ENCODE measurements at places on chromosomes 1 and 21.
A peak's percentile ranks its signal among the peaks of the same experiment; 100 is the strongest.

DNA sequence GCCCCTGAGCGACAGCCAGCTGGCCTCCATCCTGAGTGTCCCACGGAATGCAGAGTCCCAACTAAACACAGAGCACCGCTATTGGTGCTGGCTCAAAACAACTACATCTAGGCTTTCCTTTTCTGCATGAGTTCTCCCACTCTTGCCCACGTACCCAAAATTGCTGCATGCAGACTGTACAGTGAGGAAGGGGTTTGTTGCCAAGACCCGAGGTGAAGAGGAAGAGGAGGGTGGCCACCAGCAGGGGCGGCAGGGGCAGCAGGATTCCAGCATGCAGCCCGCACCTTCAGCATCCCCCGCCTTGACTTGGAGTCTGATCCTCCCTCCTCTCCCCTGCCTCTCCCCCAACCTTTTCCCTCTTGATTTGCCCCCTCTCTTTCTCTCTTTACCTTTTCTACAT, 8.0 kb downstream of the S100A9 start:
- DNase-seq: no peak

GRCh38 chr21:35359076-35359475, 310.0 kb upstream of the RUNX1 start:
- DNase-seq: no peak

- DNase-seq: no peak
These were observed at the start of gene NPR1 for GRCh38 chr1:153678519-153679336. NPR1 (plus strand) TSS chr1:153678688; CDS start chr1:153679109, 421 bp downstream.

GRCh38 chr1:81543764-81544163, 257.0 kb upstream of the ADGRL2 start:
- no peak for DNase-seq

- DNase-seq: no peak
These were observed 860.8 kb downstream of the BRINP3 start for GRCh38 chr1:189616893-189617292.

DNA sequence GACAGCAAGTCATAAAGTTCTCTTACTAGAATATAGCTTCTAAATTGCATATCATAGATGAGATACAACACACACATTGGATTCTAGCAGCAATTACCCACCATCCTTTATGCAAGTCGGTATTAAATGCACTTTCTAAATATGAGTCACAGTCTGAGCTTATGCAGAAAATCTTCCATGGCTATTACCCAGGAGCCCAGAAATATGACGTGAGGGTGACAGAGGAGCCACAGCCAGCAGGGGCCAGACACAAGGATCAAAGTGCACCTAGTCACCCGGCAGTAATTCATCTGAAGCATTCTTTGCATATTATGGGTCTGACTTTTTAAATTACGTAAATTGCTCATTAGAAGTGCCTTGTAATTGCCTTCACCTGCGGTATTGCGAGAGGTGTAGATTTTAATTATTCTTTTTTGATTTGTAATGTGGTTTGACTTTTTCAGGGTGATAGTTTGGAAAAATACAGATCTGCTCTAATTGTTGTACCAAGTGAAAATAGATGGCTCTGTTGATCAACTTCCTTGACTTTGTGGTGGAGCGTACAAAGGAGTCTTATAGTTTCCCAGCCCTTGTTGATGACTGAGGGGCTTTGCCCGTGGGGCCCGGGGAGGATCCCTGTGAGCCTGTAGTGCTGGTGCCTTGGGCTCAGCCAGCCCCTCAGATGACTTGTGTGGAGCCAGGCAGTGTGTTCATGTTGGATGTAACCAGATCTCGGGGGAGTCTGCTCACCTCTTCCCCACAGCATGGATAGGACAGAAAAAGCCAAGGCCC, 470.0 kb upstream of the VAMP3 start:
- peak; percentile 74 for DNase-seq

DNA sequence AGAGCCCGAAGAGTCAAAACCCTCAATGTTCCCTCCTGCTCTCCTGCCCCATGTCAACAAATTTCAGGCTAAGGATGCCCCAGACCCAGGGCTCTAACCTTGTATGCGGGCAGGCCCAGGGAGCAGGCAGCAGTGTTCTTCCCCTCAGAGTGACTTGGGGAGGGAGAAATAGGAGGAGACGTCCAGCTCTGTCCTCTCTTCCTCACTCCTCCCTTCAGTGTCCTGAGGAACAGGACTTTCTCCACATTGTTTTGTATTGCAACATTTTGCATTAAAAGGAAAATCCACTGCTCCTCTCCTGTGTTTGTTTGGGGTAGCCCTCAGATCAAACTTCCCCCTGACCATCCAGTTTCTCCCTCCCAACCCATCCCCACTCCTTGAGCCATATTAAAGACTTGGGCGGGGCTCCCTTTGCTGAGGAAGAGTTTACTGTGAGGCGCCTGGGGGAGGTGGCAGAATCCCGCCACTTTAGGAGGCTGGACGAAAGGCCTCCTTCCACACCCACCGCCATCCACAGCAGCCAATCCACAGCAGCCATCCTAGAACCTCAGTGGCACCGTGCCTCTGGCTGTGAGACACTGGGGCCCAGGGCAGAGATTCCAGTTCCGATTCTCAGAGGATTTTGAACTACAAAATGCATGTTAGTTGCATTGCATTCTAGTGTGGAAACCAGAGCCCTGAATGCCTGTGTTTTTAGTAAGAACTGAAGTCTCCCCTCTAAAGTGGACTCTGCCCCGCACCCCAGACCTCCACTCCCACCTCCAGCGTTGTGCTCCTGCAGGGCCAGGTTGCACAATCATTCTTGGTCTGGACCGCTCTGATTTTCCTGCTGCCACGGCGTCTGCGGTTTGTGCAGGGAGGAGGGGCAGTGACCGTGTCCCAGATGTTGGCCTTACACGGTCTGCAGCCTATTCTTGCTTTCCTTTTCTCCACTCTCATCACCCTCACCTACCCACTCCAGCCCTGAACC, 3.0 kb downstream of the OLFML3 start:
- DNase-seq: peak; percentile 51

GRCh38 chr1:186212568-186213224, 162.4 kb downstream of the TPR start:
- DNase-seq: peak; percentile 45

GRCh38 chr1:20440785-20441200, 45.2 kb downstream of the CAMK2N1 start:
- DNase-seq: no peak

GRCh38 chr1:205255941-205256780, 28.4 kb downstream of the TMCC2 start:
- no peak for DNase-seq

DNA sequence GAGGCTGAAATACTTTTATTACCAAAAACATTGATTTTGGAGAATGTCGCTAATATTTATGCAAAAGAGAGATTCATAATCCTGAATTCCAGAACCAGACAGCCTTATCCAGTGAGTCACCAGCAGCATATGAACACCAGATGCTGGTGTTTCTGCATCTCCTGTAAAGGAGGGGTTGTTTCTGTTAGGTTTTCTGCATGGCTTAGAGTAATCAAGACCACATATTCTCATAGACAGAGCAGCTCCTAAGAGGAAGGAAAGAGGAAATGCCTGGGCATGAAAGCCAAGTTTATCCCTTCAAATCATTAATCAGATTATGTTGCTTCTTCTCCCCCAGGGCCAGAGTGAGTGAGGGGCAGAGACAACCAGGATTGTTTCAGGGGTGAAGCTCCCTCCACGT, 86.2 kb downstream of the NGF start:
- DNase-seq: peak; percentile 85

- no peak for DNase-seq
These were observed 23.6 kb downstream of the GADD45A start for GRCh38 chr1:67708606-67709005.

GRCh38 chr1:33167650-33168447, 14.0 kb downstream of the TRIM62 start:
- DNase-seq: no peak

- DNase-seq: no peak
These were observed 11.1 kb downstream of the ZFYVE9 start for GRCh38 chr1:52153010-52153409.

DNA sequence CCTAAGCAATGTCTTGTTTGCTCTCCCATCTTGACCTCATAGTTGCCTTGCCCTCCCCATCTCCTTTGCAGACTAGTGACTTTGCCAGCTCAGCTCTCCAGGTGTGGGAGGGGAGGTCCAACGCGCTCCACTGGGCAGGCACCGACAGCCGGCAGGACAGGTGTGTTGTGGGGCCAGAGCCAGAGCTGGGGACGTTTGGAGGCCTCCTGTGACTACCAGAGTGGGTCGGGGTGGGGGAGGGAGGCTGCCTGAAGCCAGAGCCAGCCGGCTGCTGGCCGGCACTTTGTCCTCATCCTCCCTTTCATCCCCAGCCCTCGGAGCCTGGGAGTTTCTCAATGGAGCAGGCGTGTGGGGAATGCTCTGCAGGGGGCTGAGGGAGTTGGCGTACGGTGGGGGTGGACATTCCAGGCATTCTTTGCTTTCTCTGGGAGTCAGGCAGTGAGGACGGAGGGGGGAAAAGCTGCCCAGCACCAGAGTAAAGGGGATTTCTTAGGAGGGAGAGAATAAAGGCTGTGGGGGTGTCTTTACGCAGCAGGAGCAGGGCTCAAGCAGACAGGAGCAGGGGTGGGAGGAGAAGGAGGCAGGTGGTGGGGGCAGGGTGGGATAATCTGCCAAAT, 20.2 kb downstream of the NUAK2 start:
- peak; percentile 82 for DNase-seq

- DNase-seq: no peak
These were observed 105.7 kb upstream of the PLPPR5 start for GRCh38 chr1:99110140-99111041.

DNA sequence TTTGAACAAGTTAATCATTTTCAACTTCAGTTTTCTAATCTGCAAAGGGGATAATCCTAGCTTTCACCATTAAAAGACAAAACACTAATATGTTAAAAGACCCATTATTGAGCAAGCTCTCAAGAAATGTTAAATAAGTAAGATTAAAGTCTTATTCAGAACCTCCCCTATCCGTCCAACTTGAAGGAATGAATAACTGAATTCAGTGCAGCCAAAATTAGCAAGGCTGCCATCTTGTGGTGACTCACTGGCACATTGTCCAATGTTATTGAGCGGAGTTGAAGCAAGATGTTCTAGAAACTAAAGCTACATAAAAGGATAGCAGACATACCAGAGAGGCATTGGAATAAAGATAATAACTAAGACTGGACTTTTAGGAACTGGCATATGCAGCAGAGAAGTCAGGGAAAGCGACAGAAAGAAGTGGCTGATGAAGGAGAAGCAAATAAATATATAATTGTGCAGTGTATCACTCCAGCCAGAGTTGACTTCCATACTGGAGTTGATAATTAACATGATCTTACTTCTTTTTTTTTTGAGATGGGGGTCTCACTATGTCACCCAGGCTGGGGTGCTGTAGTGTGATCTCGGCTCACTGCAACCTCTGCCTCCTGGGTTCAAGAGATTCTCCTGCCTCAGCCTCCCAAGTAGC, 8.2 kb upstream of the CAP1 start:
- no peak for DNase-seq

- DNase-seq: no peak
These were observed 7.6 kb downstream of the ZBTB48 start for GRCh38 chr1:6587261-6588005.

DNA sequence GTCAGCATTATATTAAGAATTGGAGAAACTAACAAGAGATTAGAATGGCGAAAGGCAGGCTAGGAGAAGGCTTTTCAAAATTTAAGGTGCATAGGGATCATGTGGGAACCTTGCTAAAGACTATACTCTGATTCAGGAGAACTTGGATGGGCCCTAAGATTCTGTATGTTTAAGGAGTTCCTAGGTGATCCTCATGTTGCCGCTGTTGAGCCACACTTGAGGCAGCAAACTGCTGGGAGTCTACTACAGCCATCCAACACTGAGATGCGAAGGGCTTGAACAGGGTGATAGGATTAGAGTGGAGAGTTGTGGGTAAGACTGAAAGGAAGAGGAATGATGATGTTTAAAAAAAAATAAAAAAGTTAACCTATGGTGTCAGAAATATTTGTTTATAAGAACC, 1013.2 kb downstream of the MRPL39 start:
- no peak for DNase-seq

GRCh38 chr21:35229290-35229689, 180.2 kb upstream of the RUNX1 start:
- no peak for DNase-seq

DNA sequence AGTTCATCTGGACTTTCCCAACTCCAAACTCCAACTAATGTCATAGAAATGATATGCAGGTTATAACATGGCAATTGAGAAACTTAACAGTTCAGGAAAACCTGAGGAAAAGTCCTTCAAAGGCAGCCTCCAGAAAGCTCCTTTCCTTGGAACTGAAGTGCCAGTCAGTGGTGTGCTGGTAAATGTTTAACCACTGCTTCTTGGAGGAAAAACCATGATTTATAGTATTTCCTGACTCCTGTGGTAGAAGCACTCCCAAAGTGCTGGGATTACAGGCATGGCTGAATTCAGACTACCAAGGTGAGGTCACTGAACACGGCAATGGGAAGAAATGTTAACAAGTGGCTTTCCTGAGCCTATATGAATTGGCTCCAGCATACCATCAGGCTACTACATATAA, 26.7 kb upstream of the ZNHIT6 start:
- DNase-seq: no peak

DNA sequence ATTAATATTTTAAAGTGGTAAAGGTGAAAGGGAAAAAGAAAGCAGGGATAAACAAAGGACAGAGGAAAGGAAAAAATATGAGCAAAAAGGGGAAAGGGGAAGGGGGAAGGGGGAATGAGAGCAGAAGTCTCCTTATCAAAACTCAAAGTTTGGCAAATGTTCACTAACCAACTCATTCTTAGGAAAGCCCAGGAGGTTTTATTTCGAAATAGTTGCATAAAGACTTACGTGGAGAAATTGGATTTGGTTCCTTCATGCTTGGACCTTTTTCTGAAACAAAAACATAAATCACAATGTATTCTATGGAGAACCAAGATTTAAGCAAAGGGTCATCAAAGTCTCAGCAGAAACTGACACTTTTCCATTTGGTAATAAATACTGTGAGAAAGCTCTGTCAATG, 188.1 kb downstream of the TGFBR3 start:
- DNase-seq: no peak

DNA sequence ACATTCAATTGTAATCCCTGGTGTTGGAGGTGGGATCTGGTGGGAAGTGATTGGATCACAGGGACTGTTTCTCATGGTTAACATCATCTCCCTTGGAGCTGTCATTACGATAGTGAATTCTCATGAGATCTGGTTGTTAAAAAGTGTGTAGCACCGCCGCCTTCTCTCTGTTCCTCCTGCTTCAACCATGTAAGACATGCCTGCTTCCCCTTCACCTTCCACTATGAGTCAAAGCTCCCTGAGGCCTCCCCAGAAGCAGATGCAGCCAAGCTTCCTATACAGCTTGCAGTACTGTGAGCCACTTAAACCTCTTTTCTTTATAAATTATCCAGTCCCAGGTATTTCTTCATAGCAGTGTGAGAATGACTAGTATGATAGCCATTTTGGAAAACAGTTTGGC, 30.1 kb upstream of the TRIM62 start:
- no peak for DNase-seq
